ENCODE measurements at places on chromosomes 13 and 19. TPM values are rescaled to one million over a fixed set of nuclear protein-coding genes. Genes with fewer than 3 reads are reported as not detected.

ONECUT3 gene
- total RNA-seq: not detected

ZNF302 gene
- total RNA-seq: 16.9 TPM

HSPB6 gene
- total RNA-seq: 248 TPM

ZNF835 gene
- total RNA-seq: not detected

FAM83E gene
- 0.34 TPM for total RNA-seq

RASIP1 gene
- total RNA-seq: 1.4 TPM

SYT5 gene
- total RNA-seq: 0.09 TPM

FOXA3 gene
- not detected for total RNA-seq

SCN1B gene
- total RNA-seq: 15.6 TPM

NMRK2 gene
- not detected for total RNA-seq

ZNF667 gene
- 5.4 TPM for total RNA-seq

GAPDHS gene
- total RNA-seq: not detected

METTL21C gene
- total RNA-seq: not detected

FPR1 gene
- not detected for total RNA-seq

ZNF723 gene
- not detected for total RNA-seq

PET100 gene
- total RNA-seq: 43.5 TPM

CEACAM16 gene
- not detected for total RNA-seq

CEACAM18 gene
- not detected for total RNA-seq

KLK14 gene
- total RNA-seq: not detected

ACER1 gene
- 0.09 TPM for total RNA-seq

DACH1 gene
- total RNA-seq: under 0.01 TPM

SCEL gene
- total RNA-seq: 0.09 TPM

GALP gene
- not detected for total RNA-seq

MBD3L3 gene
- not detected for total RNA-seq

ADAMTSL5 gene
- total RNA-seq: 3.9 TPM

SELENOV gene
- total RNA-seq: not detected

OR1M1 gene
- not detected for total RNA-seq

INSL3 gene
- total RNA-seq: not detected

PRSS57 gene
- total RNA-seq: not detected

WDR87 gene
- not detected for total RNA-seq

ZNF681 gene
- 0.16 TPM for total RNA-seq

CEACAM3 gene
- not detected for total RNA-seq

COG3 gene
- 28.2 TPM for total RNA-seq

FKBP8 gene
- total RNA-seq: 278 TPM

CABP5 gene
- not detected for total RNA-seq

LRFN3 gene
- 1.4 TPM for total RNA-seq

ELANE gene
- 0.69 TPM for total RNA-seq
